ENCODE measurements at places on chromosomes 5 and 9.

GRCh38 chr9:8895106-8895860 is 1095.7 kb upstream of the DMAC1 start:
- no peak for DNase-seq

GRCh38 chr9:8428389-8428788 is 628.8 kb upstream of the DMAC1 start:
- DNase-seq: peak; percentile 16

DNA sequence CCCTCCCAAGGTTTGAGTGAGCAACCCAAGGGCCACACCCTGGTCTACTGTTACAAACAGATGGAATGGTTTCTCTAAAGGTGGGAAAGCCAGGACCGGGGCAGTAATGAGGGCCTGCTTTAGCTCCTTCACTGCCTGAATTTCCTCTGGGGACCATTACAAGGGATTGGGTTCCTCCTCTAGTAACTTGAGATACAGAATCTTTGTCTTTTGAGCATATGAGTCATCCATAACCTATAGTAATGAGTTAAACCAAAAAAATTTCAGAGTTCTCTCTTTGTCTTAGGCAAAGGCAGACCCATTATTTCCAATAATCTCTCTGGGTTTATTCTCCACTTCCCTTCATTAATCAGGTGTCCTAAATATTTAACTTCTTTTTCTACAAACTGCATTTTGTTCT is 618.8 kb downstream of the HINT1 start:
- DNase-seq: no peak

- peak; percentile 18 for DNase-seq
Observed at GRCh38 chr5:141172381-141173204, at the start of gene PCDHB7. Gene PCDHB7 (plus strand): TSS chr5:141172644. CDS start chr5:141172836, 192 bp downstream.

DNA sequence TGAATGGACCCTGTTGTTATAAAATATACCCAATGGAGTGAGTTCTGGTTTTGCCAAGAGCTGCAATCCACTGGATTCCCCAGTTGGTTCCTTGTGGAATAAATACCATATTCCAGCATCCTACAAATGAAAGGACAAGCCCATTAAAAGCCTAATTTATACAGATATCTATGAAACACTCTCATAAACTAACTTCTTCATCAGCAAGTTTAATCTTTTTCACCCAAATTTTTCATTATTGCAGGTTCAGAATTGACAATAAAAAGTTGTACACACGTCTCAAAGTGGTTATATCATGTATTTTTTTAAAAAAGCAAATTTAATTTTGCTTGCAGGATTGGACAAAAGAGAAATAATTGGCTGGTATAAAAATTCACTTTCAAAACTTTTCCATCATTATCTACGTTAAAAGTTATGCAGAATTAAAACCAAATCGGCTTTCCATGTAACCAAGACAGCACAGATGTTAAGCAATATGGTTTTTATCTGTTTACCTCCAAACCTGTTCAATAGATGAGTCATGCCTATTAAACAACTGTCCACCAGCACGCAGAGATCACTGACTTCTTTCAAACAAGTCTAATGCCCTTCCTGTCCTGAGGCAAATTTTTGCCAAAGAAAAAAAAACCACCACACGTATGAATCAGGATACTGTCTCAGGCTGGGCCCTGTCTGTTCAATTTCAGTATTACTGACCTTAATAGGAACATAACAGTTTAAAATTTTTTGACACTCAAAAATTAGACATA is 42.5 kb downstream of the CEMIP2 start:
- no peak for DNase-seq

DNA sequence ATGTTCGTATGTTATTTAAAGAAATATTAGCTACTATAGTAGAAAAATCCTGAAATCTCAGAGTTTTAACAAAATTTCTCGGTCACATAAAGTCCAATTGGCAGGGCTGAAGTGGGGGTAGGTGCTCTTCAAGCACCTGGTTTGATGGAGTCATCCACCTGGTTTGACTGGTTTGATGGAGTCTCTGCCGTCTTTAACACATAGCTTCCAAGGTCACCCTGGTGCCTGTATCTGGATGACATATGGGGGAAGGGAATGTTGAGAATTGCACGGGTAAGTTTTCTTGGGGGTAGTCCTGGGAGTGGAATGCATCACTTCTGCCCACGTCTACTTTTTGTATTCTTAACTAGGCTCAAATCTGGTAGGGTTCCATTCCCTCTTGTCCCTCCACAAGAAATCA is 351.2 kb downstream of the SH3GL2 start:
- DNase-seq: no peak

DNA sequence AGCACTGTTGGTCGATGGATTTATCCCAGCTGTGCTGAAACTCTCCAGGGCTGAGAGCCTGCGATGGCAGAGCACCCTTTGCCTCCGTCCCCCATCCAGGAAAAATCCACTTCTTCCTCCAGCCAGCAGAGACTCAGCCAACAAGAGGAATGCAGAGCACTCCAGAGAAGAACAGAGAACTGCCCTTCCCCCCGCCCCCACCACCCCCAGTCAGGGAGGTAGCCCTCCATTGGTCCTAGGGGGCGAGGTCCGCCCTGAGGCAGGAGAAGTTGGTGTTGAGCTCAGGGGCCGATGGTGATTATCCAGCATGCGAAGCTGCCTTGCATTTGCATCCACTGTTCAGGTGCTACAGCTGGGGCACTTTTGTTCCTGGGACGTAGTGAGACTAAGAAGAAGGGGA is 9.0 kb downstream of the TLX3 start:
- DNase-seq: no peak
